ENCODE measurements at places on chromosomes 5 and 9.

DNA sequence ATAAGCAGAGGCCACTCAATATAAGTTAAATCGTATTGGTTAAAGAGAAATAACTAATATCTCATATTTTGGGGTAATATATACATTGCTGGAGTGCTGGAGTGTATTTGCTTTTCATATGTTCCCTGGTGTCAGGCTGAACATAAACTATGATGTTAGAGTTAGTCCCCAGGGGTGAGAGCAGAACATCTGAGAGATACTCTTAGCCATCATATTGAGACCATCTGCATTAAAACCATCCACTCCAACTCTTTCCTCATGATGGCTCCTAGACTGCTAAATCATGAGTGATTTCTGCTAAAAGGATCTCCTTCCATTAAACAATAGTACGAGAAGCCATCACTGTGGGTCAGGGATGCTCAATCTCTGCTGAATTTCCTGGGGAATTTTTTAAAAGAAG lies 436.2 kb downstream of the DTWD2 start:
- DNase-seq, result no peak

- DNase-seq, result no peak
These were observed 104.0 kb upstream of the ALDH1B1 start for GRCh38 chr9:38288502-38288901.

DNA sequence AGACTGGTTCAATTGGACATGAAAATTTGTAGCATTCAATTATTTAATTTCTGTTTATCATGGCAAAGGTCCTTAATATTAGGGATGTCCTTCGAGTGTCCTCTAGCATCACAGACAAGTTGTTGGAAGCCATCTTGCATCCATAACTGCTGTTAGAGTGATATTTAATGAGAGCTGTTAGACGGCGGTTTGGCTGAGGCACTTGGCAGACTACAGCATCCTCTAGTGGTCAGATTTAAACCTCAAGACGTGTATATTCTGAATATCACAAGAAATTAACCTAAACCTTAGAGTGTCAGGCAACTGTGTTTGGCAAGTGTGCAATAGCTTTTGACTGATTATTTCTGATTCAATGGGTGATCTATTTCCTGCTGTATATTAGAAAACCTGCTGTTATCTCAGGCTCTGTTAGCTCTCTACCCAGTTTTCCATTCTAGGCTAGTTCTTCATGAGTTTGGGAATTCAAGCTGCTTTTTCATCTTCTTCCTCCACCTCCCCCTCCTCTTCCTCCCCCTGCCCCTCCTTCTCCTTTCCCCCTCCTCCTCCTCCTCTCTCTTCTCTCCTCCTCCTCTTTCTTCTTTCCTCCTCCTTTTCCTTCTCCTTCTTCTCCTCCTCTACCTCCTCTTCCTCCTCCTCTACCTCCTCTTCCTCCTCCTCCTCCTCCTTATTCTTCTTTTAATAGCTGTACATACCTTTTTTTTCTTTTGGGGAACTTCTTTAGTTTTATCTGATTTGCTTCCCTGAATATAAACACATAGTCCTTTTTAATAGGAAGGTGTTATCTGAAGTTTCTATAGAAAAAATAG lies 8.6 kb downstream of the SPINK1 start:
- peak; percentile 38 for DNase-seq

- DNase-seq, result no peak
These were observed 72.8 kb upstream of the PITX1 start for GRCh38 chr5:135106610-135107471.

DNA sequence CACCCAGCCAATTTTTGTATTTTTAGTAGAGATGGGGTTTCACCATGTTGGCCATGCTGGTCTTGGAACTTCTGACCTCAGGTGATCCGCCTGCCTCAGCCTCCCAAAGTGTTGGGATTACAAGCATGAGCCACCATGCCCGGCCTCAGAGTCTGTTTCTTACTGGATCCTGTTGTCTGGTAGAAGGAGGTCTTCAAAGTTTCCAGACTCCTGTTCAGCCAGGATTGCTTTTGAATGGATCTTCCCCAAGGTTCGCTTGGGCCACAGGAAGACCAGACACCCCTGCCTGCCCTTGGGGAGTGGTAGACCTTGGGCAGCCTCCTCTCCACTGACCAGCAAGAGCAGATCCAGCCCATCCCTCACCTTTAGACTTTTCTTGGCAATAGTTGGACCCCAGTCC lies 7.6 kb upstream of the LCN2 start:
- DNase-seq, result no peak

DNA sequence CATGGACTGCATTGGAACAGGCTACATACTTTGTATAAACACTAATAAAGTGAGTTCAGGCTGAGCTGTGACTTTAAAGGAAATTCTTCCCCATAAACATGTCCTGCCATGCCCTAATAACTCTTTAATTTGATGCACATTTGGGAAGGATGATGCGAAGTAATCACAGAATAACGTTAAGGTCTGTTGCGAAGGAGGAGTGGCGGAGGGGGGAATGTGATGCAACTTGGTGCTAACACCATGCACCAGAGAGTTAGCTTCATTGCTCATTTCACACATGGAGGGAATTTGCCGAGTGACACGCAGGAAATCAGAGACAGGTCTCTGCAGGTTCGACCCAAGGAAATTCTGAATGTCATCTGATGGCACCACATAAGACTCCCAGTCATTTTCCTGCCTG lies 32.9 kb downstream of the SLIT3 start:
- no peak for DNase-seq

GRCh38 chr5:157870837-157871834 lies 12.2 kb upstream of the CLINT1 start:
- no peak for DNase-seq
